ENCODE measurements at places on chromosomes 1 and 21.
A peak's percentile ranks its signal among the peaks of the same experiment; 100 is the strongest.

GRCh38 chr21:38380481-38381137 is 117.7 kb downstream of the ERG start:
- DNase-seq: no peak

DNA sequence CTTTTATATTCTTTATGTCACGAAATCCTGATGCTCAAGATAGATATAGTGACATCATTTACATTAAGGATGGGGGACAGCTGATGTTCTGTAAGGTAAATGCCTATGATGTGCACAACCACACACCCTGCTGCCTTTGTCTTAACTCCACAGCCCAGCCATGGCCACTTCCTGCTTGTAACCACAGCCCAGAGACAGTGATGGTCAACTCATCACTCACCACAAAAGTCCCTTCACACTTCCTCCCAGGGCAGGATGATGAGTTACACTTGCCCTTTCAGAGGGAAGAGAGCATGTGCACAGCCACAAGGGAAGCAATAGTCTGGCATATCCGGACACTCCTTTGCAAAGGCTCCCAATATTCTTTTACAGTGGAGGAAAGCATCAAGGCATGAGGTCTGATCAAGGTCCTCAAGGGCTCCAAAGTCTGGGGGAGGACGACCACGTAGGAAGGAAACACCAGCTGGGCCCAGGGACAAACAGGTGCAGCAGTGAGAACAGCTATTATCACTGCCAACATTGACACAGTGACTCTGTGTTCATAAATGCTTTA is 53.8 kb downstream of the PLPP3 start:
- no peak for DNase-seq

DNA sequence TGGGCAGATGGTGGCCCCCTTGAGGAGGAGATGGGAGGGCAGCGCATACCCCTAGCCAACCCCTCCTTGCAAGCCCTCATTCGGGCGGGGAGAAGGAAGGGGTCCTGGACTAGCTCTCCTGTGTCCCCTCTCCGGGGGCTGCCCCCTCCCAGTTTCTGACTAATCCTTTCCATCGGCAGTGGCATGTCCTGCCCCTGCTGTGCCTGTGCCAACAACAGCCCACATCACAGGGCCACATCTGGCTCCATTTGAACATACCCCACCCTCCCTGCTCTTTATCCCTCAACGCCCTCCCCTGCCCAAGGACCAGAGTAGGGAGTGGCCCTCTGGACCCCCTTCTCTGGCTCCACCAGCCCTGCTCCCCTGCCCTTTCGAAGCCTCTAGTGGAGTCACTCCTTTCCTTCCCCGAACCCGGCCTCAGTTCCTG is 11.0 kb upstream of the LMNA start:
- DNase-seq: no peak

DNA sequence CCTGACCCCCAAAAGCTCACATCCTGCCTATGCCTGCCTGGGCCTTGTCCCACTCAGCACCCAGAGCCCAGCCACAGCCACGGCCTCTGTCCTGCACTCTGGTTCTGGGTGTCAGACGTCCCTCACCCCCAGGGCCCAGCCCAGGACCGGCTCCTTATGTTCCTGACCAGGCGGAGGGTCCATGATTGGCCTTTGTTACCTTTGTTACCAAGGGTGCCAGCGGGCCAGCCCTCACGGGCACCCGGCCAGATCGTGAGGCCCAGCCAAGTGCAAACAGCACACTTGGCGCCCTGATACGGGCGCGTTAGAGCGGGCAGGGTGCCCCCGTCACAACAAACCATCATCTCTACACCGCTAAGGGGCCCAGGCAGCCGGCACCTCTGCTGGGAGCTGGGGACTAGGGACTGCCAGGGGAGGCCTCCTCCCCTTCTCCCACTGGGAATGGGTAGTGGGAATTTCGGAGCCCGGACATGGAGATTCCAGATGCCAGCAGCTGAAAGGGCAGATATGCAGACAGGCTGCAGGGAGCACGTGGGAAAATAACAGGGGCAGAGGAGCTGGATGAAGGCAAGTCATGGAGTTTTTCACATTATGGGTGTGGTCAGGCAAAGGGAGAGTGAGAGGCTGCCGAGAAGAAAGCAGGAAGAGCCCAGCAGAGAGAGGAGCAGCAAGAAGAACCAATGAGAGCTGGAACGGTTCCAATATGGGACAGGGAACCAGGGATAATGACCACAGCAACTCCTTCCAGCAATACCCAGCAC is 22.1 kb downstream of the HSPG2 start:
- no peak for DNase-seq

GRCh38 chr1:42950116-42950481 is 8.6 kb downstream of the SLC2A1 start:
- no peak for DNase-seq

GRCh38 chr1:61254634-61255357 is 172.4 kb downstream of the NFIA start:
- DNase-seq: no peak

DNA sequence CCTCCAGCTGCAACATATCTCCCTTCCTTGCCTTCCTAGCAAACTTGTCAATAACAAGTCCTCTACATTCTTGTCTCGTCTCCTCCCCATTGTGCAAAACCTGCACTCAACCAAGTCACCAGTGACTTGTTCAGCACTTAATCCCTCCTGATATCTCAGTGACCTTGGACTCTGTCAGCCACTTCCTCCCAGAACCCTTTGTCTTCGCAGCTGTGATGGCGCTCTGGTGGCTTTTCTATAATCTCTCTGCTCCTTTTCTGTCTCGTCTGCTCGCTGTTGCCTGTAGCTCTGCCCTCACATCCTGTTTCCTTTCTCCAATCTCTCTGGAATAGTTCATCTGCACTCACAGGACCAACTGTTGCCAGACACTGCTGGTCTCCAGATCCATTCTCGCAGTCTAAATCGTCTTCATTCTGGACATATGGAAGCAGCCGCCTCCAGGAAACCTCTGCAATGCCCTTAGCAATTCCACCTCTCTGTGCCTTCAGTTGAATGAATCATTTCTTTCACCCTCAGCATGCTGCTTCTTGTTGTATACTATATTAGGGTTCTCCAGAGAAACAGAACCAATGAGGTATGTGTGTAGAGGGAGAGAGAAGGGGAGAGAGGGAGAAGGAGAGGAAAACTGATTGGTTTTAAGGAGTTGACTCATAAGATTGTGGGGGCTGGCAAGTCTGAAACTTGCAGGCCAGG is 17.4 kb upstream of the IFNAR2 start:
- DNase-seq: no peak

DNA sequence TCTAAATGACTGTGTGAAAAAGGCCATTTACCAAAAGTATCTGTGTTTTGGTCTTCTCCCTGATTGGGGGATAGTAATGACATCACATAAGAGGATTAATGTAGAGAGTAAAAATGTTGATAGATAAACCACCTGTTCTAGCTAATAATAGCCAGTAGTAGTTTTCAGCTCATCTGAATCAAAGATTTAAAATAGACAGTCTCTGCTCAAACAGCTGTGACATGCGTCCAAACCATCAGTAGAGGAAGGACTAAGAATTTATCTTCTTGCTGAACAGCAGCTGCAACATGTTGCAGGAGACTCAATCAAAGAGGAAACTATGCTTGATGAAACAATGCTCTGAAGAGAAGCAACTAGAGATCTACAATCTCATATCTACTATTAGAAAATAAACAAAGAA is 21.4 kb downstream of the TMPRSS15 start:
- no peak for DNase-seq

DNA sequence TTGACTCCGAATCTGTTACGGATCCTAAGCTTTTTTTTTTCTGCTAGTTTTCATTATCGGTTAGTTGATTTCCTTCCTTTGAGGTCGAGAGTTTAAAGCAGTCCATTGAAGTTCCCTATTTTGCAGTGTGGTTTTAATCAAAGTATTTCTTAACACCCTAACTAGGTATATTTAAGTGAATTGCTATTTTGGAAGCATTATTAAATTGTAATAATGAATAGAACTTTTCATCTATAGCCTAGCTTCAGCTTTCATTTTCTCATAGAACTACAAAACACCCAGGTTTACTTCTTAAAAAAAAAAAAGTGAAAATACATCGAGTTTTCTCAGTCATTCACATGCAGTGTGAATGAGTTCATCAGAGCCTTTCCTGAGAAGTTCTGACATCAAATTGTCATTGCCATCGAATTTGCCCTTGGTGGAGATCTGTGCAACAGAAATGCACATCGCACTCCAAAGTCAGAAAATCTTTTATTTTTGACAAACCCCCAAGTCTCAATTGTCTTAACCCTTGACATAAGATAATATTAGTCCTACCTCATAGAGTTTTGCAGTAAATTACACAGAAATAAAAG is 1.1 kb upstream of the LBR start:
- no peak for DNase-seq

DNA sequence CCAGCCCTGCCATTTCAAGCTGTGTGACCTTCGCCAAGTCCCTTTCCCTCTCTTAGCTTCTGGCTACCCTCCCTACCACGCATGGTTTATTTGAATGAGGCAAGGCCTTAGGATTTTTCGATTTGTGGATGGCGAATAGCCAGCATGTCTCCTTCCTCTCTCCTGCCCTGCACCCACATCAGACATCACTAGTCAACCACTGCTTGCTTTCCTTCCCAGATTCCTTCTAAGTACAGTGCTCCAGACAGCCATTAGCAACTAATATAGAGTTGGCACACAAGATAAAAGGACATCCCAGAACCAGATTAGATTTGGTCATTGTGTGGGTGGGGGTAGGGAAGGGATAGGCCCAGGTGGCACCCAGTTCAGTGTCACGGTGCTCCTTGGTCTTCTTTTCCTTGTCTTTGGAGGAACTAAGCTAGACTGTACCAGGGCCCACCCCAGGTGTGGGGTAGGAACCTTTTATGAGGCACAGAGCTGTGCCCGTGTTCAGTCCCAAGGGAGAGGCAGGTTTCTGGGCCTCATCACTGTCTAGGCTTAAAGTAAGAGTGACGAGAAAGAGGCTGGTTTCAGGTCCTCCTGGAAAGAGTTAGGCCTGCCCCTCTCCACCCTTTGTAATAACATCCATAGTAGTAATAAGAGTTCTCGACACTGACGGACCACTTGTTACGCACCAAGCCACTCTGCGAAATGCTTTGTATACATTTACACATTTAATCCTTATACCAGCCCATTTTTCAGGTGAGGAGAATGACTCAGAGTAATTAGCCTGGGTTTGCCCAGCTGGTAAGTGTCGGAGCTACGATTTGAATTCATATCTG is 8.6 kb downstream of the ALPL start:
- DNase-seq: no peak

DNA sequence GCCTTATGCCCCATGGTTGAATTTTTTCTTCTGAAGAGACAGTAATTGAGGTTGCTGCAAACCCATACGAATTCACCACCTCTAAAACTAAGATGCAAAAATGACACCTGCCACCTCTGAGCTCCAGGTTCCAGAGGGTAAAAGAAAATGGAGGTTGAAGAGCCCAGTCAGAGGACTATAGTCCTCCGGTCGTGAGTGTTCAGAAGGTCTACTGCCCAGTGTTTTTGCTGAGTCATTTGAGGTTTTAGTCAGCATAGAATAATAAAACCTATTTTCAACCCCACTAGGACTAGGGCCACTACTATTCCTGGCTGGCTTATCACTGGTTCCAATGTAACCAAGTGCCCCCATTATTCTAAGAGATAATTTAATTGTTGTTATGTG is 12.9 kb upstream of the SLAMF7 start:
- no peak for DNase-seq

- no peak for DNase-seq
Measured at GRCh38 chr1:26031196-26031595, 9.6 kb downstream of the EXTL1 start.

GRCh38 chr1:78779831-78780230 is 130.2 kb downstream of the IFI44 start:
- DNase-seq: no peak

DNA sequence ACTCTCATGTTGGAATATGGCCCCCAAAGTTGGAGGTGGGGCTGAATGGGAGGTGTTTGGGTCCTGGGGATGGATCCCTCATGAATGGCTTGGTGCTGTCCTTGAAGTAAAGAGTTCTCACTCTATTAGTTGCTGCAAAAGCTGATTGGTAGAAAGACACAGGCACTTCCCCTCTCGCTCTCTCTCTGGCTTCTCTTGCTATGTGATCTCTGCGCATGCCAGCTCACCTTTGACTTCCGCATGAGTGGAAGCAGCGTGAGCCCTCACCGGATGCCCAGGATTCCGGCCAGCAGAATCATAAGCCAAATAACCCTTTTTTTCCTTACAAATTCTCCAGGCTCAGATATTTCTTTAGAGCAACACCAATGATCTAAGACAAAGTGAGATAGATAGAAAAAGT is 20.9 kb upstream of the CCSAP start:
- DNase-seq: no peak

DNA sequence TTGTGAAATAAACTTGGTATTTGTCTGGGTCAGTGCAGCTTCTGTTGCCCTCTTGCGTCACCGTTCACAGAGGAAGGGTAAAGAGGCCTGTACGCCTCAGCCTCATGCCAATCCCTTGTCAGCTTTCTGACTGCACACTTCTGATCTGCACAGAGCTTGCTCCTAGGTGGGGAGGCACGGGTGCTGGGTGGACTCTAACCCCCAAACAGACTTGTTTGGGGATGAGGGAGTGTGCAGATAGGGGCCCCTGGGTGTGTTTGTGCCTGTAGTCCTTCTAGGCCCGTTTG is 803 bp upstream of the B4GALT2 start:
- no peak for DNase-seq

DNA sequence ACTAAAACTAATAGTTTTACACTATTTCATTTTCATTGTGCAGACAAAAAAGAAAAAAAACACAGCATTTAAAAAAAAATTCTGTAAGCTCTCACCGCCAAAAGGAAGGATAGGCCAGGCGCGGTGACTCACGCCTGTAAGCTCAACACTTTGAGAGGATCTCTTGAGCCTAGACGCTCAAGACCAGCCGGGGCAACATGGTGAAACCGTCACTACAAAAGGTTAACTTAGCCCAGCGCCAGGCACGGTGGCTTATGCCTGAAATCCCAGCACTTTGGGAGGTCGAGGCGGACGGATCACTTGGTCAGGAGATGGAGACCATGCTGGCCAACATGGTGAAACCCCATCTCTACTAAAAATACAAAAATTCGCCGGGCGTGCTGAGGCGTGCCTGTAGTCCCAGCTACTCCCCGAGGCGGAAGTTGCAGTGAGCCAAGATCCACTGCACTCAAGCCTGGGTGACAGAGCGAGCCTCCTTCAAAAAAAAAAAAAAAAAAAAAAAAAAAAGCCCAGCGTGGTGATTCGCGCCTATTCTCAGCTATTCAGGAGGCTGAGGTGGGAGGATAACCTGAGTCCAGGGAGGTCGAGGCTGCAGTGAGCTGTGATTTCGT is 14.3 kb upstream of the SPEN start:
- no peak for DNase-seq

DNA sequence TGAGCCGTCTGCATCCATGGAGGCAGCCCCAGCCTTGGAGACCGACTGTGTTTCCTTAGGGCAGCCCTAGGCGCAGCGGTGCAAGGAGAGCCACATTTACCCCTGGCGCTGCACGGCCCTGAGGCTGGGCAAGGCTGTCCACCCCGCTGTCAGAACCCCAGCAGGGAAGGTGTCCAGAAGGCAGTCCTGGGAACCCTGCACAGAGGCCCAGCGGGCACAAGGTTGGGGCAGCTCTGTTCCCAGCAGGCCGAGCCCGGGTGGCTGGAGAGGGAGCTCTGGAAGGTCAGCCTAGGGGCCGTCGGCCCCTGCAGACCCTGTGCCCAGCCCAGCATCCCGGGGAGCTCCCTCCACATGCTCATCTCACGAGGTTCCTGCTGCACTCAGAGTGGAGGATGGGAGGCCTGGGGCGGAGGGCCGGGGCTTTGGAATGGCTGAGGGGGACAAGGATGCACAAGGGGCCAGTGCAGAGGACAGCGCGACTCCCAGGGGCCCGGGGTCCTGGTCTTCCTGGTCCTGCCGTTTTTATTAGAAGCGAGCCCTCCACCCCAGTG is 19.9 kb upstream of the SAMD11 start:
- peak; percentile 49 for DNase-seq

- no peak for DNase-seq
Measured at GRCh38 chr1:23407016-23407630, 17.4 kb downstream of the TCEA3 start.

All from stimulated activated effector memory CD8-positive, alpha-beta T cell treated with anti-CD3 and anti-CD28 coated beads, Interleukin-12 subunit alpha, Interleukin-12 subunit beta, amount 100 ng/mL, for 72 hours (primary cell).